CD8-positive, alpha-beta memory T cell (primary cell): ENCODE measurements at places on chromosomes 4 and X. TPM values are rescaled to one million over a fixed set of nuclear protein-coding genes. Genes with fewer than 3 reads are reported as not detected.

DNA sequence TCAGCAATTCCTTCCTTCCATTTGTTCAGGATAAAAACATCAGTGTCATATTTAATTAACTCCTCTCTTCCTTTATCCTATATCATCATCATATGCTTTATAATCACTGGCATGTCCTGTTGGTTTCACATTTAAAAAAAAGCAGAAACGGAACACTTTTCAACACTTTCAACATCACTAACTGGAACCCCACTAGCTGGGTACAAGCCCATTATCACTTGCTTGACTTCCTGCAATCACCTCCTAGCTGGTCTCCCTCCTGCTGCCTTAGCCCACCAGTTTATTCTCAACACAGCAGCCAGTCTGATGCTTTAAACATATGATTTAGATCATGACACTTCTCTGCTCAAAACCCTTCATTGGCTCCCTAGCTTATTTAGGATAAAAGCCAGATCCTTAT is 116.4 kb upstream of the LSM6 start:
- no peak for DNase-seq

DNA sequence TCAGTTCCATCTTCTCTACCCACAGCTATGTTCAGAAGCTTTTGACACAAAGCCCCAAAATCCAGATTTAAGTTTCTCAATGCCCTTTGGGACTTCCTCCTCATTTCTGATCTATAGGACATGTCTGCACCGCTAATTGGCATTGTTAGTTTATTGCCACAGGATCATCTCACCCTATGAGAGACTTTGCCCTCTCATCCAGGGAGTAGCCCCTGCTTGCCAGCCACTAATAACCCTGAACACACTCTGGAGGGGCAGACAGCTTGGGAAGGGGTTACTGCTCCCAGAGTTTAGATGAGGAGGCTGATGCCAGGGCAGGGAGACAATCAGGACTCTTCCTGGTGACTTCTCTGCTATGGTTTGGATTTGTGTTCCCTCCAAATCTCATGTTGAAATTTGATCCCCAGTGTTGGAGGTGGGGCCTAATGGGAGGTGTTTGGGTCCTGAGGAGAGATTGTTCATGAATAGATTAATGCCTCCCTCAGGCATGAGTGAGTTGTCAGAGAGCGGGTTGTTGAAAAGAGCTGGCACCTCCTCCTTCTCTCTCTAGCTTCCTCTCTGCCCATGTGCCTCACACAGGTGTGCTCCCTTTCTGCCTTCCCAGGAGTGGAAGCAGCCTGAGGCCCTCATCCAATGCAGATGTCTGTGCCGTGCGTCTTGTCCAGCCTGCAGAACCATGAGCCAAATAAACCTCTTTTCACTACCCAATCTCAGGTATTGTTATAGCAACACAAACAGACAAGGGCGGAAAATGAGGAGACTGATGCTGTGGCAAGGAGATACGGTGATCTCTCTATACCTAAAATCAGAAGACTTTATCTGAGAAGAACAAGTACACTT is 3.6 kb upstream of the SCARB2 start:
- no peak for DNase-seq

- DNase-seq = no peak
These were observed 2.4 kb downstream of the MID1 start for GRCh38 chrX:10617999-10618351.

GRCh38 chr4:3369781-3370674 is 71.7 kb upstream of the HGFAC start:
- no peak for DNase-seq

GRCh38 chr4:158787709-158788475 is 19.1 kb downstream of the FNIP2 start:
- no peak for DNase-seq

- DNase-seq = no peak
These were observed 1148.8 kb upstream of the PCDH7 start for GRCh38 chr4:29571322-29571721.

DNA sequence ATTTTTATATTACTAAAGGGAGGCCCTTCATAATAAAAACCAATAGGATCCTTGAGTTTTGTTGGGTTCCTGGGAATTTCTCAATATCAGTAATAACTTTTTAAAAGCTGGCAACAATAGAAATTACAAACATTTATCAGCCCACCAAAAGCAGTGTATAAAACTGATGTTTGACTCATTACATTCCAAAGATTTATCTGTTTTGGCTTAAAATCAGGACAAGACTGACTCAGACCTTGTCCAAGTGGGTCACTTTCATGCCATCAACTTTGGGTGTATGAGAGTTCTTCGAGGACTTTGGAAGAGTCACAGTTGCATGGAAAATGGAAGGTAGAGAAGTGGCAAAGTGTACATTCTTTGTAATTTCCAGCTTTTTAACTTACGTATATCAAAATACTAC is 102.8 kb downstream of the FRMPD4 start:
- no peak for DNase-seq

DNA sequence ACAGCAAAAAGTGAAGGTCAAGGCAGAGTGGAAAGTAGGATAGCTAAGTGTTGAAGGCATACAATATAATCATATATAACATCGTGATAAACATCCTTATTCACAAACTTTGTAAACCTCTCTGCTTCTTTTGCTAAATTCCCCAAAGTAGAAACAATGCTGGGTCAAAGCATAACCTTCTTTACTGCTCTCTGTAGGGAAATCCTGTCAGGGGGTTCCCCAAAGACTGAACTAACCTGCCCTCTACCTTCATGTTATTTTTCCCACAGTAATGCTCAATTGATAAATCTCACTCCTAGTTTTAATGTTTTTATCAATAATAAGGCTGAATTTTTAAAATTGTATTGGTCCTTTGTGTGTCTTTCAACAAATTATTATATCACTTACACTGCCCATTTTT is 55.7 kb downstream of the DCHS2 start:
- DNase-seq = no peak

GRCh38 chrX:39398215-39398962 is 597.1 kb downstream of the MID1IP1 start:
- no peak for DNase-seq

GRCh38 chrX:123267220-123267619 is 83.1 kb downstream of the GRIA3 start:
- DNase-seq = no peak

GRCh38 chrX:1108501-1109445 is 103.7 kb downstream of the CRLF2 start:
- no peak for DNase-seq

GRCh38 chrX:1581132-1581531 is 10.3 kb upstream of the AKAP17A start:
- peak; percentile 63 for DNase-seq

DNA sequence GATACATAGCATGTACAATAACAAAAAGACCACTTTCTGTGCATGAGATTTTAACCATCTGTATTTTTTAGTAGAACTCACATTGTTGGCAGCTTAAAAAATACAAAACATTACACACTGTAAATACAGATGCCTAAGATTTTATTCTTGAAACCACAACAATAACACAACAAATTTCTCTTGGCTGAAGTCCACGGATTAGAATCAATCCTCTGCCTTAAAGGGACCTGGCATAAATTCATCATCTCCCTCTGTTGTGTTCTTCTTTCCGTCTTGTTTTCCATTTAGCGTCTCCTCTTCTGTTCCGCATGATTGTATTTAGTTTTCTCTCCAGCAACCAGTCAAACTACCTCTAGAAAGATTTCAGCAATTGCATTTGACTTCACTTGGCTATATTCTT is 231.0 kb downstream of the SPOCK3 start:
- no peak for DNase-seq

GRCh38 chr4:136829280-136829679 is 703.0 kb downstream of the PCDH18 start:
- DNase-seq = no peak

GRCh38 chr4:106585915-106586349 is 217.4 kb upstream of the GIMD1 start:
- no peak for DNase-seq

GRCh38 chrX:117653396-117653795 is 463.2 kb downstream of the KLHL13 start:
- DNase-seq = no peak

DNA sequence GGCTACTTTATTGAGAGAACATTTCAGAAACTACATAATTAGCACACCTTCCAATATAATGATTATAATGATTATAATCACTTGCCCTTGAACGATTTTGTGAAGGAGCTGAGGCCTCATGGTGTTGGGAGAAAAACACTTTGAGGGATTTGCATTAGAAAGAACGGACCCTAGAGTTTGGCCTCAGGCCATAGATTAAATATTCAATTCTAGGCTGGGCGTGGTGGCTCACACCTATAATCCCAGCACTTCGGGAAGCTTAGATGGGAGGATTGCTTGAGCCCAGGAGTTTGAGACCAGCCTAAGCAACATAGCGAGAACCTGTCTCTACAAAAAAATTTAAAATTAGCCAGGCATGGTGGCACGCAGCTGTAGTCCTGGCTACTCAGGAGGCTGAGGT is 12.9 kb upstream of the PRKG2 start:
- no peak for DNase-seq

DNA sequence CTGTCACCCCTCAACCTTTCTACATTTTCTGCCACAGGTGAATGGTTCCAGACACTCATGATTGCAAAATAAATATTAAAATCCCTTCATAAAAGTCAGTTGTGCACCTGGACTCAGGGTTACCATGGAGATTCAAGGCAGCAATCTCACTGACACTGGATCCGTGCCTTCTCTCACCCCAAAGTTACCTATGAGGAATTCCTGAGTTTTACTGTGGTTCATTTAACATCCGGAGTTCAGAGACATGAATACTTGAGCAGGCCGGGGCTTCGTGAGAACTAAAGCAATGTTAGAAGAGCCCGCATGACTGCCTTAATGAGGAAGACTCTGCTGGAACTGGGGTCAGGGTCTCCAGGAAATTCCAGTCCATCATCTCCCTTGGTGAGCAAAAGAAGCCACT is 12.5 kb upstream of the CLNK start:
- DNase-seq = no peak

GRCh38 chr4:72314869-72315268 is 254.2 kb downstream of the ADAMTS3 start:
- DNase-seq = no peak

DNA sequence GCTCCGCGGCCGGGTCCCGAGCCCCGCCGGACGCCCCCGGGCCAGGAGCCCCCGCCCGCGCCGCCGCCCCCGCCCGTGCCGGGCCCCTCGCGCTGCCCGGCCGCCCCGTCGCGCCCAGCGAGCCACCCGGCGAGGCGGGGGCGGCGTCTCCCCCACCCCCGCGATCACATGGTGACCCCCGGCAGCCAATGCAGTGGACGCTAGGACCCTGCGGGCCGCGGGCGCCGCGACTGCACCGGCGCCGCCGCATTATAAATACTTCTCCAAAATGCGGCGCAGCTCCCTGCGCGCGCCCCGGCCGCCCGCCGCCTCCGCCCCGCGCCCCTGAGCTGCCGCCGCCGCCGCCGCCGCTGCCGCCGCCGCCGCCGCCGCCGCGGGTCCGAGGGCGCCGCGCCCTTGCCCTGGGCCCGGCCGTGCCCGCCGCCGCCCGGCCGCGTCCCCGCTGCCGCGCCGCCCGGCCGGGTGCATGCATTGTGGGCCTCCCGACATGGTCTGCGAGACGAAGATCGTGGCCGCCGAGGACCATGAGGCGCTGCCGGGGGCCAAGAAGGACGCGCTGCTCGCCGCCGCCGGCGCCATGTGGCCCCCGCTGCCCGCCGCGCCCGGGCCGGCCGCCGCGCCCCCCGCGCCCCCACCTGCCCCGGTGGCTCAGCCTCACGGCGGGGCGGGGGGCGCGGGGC is at the start of gene NAT8L:
Gene NAT8L, plus strand, starts transcription at position 282 of the 680 bp plus-strand sequence. Its CDS starts 185 bp downstream, at position 467.
- peak; percentile 5 for DNase-seq

DNA sequence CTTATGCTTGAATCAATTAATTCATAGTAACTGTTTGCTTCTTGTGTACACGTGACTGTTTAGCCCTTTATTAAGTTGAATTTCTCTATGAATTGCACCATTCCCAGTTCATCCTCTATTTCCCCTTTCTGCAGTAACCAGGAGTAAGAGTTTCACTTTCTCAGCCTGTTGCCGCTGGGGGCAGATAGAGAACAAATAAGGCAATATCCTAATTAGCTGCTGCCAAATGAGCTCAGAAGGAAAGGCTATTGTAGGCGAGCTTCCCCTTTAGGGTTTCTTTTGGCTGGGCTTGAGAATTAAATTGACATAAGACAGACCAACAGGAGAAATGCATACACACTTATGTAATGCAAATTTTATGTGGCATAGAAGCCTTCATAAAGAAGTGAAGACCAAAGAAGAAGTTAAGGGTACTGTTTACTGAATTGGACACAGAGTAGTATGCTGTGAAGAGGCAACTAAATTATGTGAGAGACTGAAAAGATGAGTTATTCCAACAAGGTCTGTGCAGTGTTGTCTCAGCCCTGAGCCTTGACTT is 1594.7 kb downstream of the TECRL start:
- no peak for DNase-seq

DNA sequence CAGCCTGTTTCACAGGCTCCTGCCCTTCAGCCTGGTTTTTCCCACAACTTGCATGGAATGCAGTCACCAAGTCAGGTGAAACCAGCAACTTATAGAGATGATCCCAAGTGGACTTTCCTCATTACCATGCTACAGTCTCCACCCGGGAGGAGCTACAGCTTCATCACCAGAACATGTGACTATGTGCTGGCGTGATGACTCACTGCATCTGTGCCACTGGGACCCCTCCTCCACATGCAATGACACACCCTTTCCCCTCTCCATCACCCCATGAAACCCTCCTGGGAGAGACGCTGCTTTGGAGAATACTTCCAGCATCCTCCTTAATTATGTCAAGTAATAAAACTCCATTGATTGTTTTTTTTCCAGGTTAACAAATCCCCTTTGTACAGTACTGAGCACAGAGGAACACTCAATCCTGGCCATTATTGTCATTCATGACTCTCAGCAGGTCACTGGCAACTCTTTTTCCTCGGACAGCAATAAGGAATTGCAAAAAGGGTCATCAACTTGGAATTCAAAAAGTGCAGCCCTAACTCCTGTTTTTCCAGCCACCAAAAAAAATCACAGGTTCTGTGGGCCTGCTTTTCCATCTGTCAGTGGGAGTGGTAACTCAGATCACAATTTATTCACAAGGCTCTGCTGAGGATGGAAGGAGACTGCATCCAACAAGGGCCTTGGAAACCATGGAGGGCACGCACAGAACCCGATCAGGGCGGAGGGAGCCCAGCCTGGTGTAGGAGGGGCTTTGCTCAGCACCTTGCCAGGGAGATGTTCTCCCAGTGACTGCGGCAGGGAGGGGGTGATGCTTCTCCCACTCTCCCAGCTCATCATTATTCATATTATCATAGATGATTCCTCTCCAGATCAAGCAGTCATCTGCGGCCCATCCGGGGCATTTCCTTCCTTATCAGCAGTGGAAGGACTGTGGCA is 17.4 kb downstream of the QDPR start:
- DNase-seq = no peak

GRCh38 chr4:73387552-73387951 is 16.5 kb upstream of the ALB start:
- DNase-seq = no peak

- no peak for DNase-seq
These were observed 64.5 kb upstream of the STS start for GRCh38 chrX:7083021-7083420.

GRCh38 chr4:12723849-12724447 is 760.2 kb downstream of the RAB28 start:
- no peak for DNase-seq

CLDN24 gene
- not detected for polyA plus RNA-seq

EDA gene
- 1.1 TPM for polyA plus RNA-seq

SRP72 gene
- polyA plus RNA-seq = 175 TPM

EGF gene
- not detected for polyA plus RNA-seq

RIPPLY1 gene
- not detected for polyA plus RNA-seq

AMTN gene
- not detected for polyA plus RNA-seq

MAGEA9B gene
- polyA plus RNA-seq = not detected

TAPT1 gene
- 19.1 TPM for polyA plus RNA-seq

FAM156A gene
- polyA plus RNA-seq = 4.2 TPM

TGIF2LX gene
- polyA plus RNA-seq = not detected

MAGEA8 gene
- polyA plus RNA-seq = not detected

STK32B gene
- not detected for polyA plus RNA-seq
